ENCODE measurements at places on chromosomes 2 and 18.

DNA sequence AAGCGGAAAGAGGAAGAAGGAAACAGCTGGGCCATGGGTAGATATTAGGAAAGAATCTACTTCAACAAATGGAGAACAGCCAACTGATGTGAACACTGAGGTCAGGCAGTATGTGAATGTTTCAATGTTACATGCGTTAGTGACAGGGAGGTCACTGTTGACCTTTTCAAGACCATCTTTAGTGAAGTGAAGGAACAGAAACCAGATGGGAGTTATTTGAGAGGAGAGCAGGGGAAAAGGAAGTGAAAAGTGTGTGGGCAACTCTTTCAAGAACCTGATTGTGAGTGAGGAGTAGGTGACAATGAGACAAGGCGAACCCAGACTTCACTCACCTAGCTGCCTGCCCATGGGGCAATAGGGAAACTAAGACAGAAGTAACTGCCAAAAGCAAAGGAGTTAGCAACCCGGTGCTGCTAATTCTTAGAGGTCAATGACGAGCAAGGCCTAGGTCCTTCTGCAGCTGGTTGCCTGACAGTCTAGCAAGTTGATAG, 67.0 kb downstream of the SP3 start:
- no peak for DNase-seq

DNA sequence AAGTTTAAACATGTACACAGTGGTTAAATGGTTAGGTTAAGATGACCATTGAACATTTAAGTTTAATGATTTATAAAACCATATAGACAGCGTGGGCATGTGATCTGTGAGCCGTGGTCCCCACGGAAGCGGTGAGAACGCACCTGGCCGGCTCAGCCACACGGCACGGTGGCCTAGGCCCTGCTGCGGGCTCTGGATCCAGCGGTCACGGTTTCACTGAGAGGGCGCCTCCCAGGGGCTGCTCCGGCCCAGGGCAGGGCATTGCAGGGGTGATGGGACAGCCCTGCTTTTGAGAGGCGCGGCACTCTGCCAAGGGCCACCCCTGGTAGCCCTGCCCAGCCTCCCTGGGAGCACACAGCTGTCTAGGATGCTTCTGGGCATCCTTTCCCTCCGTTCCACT, 124.9 kb downstream of the RGPD3 start:
- DNase-seq: no peak

DNA sequence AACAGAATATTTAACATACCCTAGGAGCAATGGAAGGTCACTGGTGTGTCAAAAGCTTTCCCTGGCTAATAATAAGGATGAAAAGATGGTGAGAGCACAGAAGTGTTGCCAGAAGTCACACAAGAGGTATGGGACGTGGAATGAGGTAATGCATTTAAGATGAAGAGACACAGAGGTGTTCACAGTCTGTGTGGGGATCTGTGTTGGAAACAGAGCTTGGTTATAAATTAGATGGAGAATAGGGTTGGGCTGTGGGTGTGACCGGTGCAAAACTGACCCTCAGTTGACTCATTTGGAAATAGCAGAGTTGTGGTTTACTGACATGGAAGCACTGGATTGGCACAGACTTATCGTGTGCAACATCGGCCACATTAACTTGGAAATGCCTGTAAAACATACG, 372.5 kb downstream of the SATB2 start:
- no peak for DNase-seq

DNA sequence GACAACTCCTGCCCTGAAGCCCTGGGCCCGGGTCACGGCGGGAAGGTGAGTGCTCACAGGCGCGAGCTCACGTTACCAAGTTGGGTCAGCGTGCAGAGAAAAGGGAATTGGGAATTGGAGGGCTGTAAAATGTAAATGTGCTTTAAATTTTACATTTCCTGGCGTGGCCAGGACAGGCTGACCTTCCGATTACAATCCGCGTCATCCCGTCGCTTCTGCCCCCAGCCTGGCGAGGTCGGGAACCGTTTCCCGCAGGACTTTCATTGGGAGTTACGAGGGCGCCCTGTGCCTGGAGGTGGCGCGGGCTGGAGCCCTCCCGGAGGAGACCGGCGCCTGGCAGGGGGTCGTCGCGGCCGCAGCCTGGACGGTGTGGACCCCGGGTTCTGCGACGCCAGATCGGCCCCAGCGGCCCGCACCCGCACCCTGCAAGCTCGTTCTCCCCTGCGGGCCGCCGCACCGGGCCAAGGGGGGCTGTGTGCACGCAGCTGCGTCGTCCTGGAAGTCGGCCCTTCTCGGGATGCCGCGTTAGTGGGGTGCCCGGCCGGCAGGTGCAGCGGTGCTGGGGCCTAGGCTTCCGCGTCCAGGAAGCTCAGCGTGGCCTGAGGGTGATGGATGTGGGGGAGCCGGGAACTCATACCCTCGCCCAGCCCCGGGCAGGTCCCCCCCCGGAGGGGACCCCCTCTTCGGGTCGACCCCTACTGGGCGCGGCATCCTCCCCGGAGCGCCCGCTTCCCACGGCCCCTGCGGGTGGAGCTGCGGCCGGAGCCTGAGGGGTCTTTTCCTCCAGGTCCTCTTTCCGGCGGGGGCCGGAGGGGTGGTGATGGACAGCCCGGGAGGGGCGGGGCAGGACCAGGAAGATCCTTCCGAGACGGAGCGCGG, 63.9 kb downstream of the LRRFIP1 start:
- no peak for DNase-seq

DNA sequence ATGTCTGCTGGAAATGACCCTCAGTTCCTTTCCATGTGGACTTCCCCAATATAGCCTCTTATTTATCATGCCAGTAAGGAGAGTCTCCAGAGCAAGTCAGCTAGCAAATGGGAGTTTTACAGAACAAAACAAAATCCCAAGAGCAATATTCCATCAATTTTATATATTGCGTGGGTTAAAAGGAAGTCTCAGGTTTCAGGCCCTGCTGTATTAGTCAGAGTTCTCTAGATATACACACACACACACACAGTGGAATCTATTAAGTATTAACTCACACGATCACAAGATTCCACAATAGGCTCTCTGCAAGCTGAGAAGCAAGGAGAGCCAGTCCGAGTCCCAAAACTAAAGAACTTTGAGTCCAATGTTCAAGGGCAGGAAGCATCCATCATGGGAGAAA, 102.8 kb upstream of the MAP2 start:
- DNase-seq: no peak

GRCh38 chr18:31791817-31792579, 31.3 kb upstream of the SLC25A52 start:
- DNase-seq: no peak
